ENCODE measurements at places on chromosomes 12 and 14.

GRCh38 chr12:47602325-47602724 lies 103.5 kb downstream of the RPAP3 start:
- DNase-seq, result peak; percentile 47

DNA sequence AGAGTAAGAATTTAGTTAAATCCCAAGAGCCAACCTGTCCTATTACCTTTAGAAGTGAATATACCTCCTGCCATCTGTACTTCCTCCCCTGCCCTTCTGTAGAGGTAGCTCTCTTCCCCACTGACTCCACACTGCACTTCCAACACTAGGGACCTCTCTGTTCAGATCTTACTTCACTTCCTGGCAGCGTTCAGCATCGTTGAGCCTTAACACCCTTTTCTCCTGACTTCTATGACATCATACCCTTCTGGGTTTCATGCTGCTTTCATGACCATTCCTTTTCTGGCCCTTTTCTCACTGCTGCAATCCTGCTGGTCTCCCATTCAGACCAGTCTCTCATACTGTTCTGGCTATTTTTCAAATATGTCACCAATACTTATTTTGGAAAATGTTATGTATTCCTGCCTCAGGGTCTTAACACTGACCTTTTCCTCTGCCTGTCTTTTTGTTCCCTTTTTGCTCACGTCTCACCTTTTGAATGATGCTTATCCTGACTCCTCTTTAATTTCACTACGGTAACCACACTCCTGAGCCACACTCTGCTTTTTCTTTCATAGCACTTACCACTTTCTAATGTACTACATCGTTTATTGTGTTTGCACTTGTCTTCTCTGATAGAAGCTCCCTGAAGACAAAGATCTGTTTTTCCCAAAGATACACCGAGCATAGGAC lies 67.6 kb downstream of the PLEKHA5 start:
- peak; percentile 58 for DNase-seq

GRCh38 chr12:132675757-132676432 lies 11.2 kb downstream of the POLE start:
- DNase-seq, result no peak

- DNase-seq, result no peak
Measured at GRCh38 chr12:8816448-8817050, 5.9 kb upstream of the A2ML1 start.

DNA sequence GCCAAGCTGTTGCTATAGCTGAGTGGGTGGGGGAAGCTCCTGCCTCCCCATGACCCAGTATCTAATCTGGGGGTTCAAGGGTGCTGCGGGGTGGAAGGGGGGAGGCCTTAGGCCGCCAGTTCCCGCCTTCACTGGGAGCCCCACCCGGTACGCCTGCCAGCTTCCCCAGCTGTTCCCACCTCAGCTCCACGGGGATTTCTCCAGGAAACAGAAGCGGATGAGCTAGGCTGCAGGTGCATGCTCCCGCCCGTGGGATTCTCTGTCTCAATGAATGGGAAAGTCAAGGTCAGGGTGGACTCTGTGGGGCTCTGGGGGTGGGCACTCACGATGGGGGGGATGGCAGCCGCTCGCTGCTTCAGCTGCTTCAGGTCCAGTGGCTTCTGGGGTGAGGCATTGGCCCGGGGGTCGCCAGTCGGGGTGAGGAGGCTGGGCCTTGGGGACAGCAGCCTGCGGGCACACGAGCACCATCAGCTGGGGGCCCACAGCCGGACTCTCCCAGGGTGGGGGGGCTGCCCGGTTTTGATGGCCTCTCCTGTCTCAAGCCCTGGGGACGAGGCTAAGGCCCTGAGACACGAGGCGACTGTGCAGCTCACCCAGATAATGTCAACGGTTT lies 68.6 kb downstream of the RFLNA start:
- no peak for DNase-seq

DNA sequence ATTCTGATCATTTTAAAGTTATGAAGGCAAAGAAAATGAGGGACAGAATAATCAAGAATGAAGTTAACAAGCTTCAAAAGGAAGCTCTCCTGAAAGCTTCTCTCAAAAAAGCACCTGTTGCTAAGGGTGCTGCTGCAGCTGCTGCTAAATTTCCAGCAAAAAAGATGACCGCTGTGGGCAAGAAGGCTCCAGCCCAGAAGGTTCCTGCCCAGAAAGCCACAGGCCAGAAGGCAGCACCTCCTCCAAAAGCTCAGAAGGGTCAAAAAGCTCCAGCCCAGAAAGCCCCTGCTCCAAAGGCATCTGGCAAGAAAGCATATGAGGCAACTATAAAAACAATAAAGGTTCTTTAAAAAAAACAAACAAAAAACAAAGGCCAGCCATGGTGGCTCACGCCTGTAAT lies 52.7 kb upstream of the NR2C1 start:
- peak; percentile 22 for DNase-seq

DNA sequence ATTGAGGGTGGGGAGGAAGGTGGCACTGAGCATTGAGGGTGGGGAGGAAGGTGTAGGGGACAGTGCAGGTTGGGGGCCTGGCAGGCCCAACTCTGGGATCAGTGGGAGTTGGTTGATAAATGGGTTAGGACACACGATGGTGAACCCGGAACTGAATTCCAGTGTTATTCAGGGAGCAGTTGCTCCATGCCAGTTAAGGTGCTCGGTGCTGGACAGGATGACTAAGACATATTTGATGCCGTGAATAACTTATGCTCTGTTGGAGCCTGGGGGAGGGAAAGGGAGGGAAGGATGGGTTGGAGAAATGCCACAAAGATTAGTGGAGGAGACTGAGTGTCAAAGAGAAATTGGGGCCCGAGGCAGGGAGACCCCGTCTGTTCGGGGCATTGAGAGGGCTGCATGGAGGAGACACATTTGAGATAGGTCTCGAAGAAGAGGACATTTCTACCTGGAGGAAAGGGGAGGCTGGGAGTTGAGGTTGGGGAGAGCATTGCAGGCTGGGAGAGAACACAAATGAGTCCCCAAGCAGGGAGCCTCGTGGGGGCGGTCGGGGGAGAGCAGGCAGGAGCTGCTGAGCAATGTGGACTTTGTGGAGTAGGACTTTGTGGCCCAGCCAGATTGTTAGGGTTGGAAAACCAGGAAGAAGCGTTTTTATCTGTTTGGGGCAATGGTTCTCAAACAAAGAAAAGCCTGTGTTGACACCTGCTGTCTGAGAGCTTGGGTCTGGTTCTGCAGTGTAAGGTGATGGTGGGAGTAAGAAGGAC lies 65.3 kb downstream of the IQSEC3 start:
- peak; percentile 15 for DNase-seq

- DNase-seq, result no peak
Measured at GRCh38 chr12:122142857-122143256, 31.2 kb downstream of the IL31 start.

DNA sequence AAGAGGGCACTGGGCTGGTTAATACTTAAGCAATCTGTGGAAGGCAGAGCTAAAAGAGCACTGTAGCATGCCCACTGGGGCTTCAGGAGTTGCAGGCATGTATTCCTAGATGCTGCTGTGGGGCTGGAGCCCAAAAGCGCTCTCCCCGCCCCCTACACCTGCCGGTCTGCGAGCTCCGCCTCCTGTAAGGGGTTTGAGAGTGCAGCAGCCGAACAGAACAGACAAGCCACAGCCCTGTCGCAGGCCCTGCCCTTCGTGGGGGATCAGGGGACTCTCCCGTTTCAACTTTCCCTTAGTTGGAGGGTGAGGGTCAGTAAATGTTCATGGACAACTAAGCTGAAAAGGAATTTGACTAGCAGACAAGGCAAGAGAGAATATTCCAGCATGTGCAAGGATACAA lies 17.6 kb downstream of the SLC38A6 start:
- DNase-seq, result no peak

- DNase-seq, result no peak
Measured at GRCh38 chr14:88025313-88025712, 20.4 kb downstream of the GPR65 start.

DNA sequence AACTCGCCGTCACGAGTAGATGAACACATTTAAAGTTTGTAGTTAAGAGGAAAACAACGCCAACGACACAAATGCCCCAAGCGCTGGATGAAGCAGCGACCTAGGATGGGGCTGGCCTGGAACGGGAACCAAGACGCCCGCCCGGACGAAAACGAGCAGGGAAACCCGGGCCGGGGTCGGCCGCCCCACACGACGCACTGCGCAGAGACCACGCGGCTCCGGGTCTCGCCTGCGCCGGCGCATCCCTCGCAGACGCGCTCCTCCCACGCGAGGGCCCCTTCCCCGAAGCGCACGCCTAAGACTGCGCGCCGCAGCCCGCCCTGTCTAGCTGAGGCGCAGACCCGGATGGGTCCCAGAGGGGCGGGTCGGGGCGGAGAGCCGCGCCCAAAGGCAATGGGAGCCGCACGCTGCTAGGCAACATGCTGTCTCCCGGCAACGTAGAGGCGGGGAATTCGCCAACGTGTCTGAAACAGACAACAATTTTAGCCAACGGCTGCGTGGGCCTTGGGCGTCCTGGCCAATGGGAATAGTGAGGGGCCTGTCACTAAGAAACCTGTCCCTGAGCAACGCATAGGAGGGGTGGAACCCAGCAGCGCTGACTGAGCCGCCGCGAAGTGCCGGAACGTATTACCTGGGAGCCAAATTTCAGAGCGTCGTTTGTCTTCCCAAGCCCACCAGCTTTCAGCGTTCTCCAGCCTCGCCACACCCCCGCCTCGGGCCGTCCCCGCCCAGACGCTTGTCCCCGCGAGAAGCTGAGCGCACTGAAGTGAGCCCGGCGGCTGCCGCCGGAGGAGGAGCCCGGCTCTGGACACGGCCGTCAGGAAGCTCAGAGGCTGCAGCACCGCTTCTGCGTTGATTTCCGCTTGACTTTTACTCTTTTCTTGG lies 21.0 kb upstream of the CHFR start:
- peak; percentile 99 for DNase-seq

DNA sequence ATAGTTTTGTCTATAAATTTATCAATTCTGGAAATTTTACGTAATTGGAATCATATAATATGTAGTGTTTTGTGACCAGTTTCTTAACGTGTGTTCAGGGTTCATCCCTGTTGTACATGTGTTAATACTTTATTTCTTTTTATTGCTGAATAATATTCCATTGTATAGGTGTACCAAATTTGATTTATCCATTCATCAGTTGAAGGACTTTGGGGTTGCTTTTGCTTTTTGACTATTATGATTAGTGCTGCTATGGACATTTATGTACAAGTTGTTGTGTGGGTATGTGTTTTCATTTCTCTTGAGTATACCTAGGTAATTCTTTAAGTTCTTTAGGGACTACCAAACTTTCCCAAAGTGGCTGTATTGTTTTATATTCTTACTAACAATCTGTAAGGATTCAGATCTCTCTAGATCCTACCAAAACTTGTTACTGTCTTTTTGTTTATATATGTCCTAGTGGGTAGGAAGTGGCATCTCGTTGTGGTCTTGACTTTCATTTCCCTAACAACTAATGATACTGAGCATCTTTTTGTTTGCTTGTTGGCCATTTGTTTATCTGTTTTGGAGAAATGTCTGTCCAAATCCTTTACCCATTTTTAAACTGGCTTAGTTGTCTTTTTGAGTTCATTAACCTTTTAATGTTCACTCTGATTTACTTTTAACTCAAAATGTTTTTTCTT lies 14.9 kb downstream of the VRK1 start:
- no peak for DNase-seq

GRCh38 chr12:72024613-72025012 lies 86.0 kb downstream of the TPH2 start:
- no peak for DNase-seq

DNA sequence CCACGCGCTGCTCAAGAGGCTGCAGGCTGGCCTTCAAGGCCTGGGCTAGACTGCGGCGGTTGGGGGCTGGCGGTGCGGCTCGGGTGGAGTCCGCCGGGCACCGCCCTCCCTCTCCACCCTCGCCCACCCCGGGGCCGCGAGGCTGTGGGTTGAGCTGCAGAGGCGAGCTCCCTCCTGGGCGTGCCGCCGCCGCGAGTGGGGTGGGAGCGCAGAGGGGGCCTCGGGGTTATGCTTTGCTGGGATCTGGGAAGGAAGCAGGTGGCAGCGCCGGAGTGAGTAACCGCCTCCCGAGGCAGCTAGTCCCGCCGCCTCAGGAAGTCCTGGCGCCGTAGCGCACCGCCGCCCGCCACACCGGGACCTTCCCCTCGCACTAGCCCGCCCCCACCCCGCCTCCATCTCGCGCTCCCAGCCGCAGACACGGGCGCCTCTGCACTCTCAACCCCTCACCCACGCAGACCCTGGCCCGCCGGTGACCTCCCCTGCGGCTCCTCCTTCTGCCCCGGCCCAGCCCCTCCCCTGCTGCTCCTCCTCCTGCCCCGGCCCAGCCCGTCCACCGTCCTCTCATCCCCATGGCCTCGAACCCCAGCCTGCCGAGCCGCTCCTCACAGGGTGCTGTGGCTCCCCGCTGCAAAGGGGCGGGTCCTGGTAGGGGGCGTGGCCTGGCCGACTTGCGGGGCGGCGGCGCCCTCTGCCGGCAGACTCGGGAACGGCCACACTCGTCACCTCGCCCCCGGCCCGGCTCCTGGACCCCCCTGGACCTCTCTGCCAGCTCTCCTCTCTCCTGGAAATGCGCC lies 16.6 kb downstream of the TAMALIN start:
- DNase-seq, result peak; percentile 70

- DNase-seq, result peak; percentile 79
Measured at GRCh38 chr12:1668833-1669543, 21.9 kb upstream of the ADIPOR2 start.

DNA sequence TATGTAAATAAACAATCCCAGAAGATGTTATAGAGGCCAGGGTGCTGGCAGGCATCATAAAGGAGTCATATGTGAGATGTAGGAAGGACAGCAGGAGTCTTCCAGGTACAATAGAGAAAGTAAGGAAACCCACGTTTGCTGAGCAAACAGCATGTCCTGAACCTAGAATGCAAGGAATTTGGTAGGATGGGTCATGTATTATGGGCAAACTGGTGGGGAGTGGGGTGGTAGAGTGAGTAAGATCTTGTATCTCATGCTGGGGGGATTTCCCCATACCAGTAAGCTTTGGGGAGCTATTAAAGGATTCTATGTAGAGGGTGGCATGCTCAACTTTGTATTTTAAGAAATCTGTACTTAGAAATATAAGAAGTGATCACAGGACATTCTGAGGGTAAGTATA lies 41.0 kb downstream of the CDKL1 start:
- no peak for DNase-seq

GRCh38 chr12:104733717-104734175 lies 224.3 kb downstream of the SLC41A2 start:
- no peak for DNase-seq

DNA sequence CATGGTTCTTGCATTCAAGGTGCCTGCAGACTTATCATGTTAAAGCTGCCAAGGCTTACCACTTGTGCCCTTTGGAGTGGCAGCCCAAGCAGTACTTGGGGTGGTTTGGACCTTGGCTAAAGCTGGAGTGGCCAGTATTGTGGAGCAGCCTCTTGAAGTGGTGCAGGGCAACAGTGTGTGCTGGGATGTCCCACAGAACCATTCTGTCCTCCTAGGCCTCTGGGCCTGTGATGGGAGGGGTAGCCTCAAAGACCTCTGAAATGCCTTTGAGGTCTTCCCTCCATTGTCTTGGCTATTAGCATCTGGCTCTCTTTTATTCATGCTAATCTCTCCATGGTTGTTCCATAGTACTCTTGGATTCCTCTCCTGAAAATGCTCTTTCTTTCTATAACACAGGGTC lies 78.2 kb upstream of the SLC24A4 start:
- no peak for DNase-seq

- no peak for DNase-seq
Measured at GRCh38 chr12:25924491-25925001, 33.9 kb upstream of the RASSF8 start.
